ENCODE measurements at places on chromosomes 5 and 9. TPM values are rescaled to one million over a fixed set of nuclear protein-coding genes. Genes with fewer than 3 reads are reported as not detected.

Gene PTPRD
- total RNA-seq, result 67.2 TPM

Gene IRX1
- 1.2 TPM for total RNA-seq

Gene DOCK2
- total RNA-seq, result 4.5 TPM

DNA sequence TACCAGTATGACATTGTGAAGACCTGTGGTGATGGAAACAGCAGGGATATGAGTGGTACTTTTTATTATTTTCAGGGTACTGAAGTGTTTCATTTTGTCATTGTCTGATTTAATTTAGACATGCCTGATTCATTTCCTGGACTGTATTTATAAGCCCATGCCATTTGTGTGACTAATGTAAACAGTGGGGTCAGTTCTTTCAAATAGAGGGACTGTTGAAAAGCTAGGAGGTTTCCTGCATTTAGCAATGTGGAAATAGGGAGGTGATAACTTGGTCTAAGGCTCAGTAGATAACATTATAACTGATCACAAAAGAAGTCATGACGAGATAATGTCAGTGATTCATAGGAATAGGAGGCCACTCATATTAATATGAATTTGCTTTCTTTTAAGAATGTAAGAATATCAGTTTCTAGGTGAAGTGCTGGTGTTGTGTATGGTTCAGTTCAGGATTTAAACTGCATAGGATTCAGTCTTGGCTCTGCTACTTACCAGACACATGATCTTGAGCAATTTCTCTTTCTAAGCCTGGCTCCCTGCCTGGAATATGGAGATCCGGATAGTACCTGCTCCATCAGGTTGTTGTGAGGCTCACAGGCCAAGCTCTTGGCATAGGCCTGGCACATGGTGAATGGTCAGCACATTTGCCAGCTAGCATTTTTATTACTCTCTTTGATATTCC is 7.5 kb downstream of the RASGRF2 start:
- H3K27me3 ChIP-seq, result peaks cover 4% of the 10 kb centered on the region
- no peak overlapping the region for H3K27ac ChIP-seq
- DNase-seq, result peak; percentile 71
- no peaks in the 10 kb centered on the region for H3K4me1 ChIP-seq

Gene CPEB4
- total RNA-seq, result 36.5 TPM

Gene ATP10B
- total RNA-seq, result 0.27 TPM

Gene FOXD4
- total RNA-seq, result 0.58 TPM

Gene PRR7
- 0.93 TPM for total RNA-seq

Gene ADGRD2
- total RNA-seq, result not detected

GRCh38 chr5:61329550-61330128 is 2.4 kb upstream of the ZSWIM6 start:
- DNase-seq, result no peak
- no peaks in the 10 kb centered on the region for H3K36me3 ChIP-seq
- no peak overlapping the region for H3K4me3 ChIP-seq
- H3K27ac ChIP-seq, result peak overlapping the region; percentile 93

- no peak for DNase-seq
- H3K27me3 ChIP-seq, result no peaks in the 10 kb centered on the region
- peaks cover 11% of the 10 kb centered on the region for H3K4me1 ChIP-seq
- H3K4me3 ChIP-seq, result no peak overlapping the region
- no peak overlapping the region for H3K27ac ChIP-seq
Observed at GRCh38 chr9:132939169-132939568, 5.2 kb downstream of the TSC1 start.

- H3K36me3 ChIP-seq, result no peaks in the 10 kb centered on the region
- H3K27ac ChIP-seq, result no peak overlapping the region
- no peak for DNase-seq
- no peak overlapping the region for H3K4me3 ChIP-seq
- H3K4me1 ChIP-seq, result no peaks in the 10 kb centered on the region
Observed at GRCh38 chr5:58598440-58598839, 15.6 kb downstream of the RAB3C start.

DNA sequence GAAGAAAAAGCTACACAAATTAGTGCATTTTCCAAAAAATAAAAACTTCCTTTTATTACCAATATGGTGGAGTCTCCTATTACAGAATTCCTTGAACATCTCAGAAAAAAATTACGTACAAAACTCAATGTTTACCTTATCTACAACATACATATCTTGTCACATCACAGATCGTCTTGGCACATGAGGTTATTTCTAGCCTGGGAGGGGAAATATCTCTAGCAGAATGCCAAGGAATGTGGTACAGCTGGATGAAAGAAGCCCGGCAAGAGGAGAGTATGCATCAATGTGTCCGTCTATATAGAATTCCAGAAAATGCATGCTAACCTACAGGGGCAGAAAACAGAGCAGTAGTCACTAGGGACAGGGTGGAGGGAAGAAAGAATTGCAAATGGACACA is 443.8 kb downstream of the ZSWIM6 start:
- H3K4me3 ChIP-seq, result no peak overlapping the region
- H3K27ac ChIP-seq, result no peak overlapping the region
- no peaks in the 10 kb centered on the region for H3K36me3 ChIP-seq
- DNase-seq, result no peak
- no peaks in the 10 kb centered on the region for H3K27me3 ChIP-seq

All from muscle of leg (tissue), 16 donors.